ENCODE measurements at places on chromosomes 13 and 19.

GRCh38 chr13:43238341-43239083 lies 215.1 kb downstream of the DNAJC15 start:
- DNase-seq: no peak

GRCh38 chr13:107450931-107451330 lies 764.4 kb downstream of the LIG4 start:
- no peak for DNase-seq

GRCh38 chr13:98447881-98448641 lies 128.8 kb downstream of the STK24 start:
- no peak for DNase-seq

- no peak for DNase-seq
Measured at GRCh38 chr19:3357271-3357991, 9.0 kb upstream of the NFIC start.

DNA sequence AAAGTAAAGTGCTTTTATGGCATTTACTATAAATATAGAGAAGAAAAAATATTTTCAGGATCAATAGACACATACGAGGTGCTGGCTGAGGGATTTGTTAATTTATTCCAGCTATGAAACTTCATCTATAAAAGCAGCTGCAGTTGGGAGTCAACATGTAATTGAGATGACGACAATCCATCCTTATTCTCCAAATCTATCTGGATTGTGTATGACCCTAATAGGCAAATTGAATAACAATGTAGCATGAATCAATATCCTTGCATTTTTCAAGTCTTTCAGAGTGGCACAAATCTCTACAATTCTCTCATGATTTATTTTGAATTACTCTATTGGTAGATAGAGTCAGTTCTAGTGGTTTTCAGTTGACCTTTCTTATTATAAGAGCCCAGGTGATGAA lies 1296.5 kb upstream of the SPRY2 start:
- DNase-seq: no peak

DNA sequence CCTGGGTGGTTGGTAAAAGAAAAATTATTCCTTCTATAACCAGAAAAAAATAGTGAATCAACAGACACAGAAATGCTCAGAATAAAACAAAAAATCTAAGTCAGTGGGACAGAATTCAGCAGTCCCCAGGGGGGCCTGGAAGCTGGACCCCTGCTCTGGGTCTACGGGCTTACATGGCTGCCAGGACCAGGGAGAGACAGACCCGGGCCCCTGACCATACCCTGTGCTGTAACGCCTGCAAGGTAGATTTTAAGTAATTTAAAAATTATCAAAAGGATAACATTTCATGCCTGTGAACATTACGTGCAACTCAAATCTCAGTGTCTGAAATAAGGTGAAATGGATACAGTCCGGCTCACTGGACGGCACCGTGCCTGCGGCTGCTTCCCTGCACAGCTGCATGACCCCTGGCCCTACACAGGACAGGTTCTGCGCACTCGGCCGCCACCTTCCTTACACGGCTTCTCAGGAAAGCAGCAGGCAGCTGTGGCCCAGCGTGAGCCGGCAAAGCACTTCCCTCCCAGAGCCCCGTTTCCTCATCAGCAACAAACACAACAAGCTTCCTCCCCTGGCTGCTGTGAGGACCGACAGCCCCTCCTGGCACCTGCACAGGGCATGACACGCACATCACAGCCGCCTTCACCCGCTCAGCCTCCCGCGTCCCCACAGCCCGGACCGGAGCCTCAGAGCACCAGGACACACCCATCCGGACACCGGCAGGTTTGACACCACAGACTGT lies 22.2 kb downstream of the RASA3 start:
- peak; percentile 41 for DNase-seq

- no peak for DNase-seq
Measured at GRCh38 chr19:39515551-39516191, 732 bp downstream of the SELENOV start.

Data from stimulated activated CD8-positive, alpha-beta memory T cell treated with anti-CD3 and anti-CD28 coated beads, Interleukin-4, amount 100 ng/mL, for 1 hour (primary cell).